Stimulated activated CD4-positive, alpha-beta T cell treated with anti-CD3 and anti-CD28 coated beads, Interleukin-15, amount 100 ng/mL, for 24 hours (primary cell): ENCODE measurements at places on chromosomes 4 and X.
A peak's percentile ranks its signal among the peaks of the same experiment; 100 is the strongest.

- no peak for DNase-seq
These were observed 138.7 kb downstream of the CHRNA9 start for GRCh38 chr4:40473578-40474388.

DNA sequence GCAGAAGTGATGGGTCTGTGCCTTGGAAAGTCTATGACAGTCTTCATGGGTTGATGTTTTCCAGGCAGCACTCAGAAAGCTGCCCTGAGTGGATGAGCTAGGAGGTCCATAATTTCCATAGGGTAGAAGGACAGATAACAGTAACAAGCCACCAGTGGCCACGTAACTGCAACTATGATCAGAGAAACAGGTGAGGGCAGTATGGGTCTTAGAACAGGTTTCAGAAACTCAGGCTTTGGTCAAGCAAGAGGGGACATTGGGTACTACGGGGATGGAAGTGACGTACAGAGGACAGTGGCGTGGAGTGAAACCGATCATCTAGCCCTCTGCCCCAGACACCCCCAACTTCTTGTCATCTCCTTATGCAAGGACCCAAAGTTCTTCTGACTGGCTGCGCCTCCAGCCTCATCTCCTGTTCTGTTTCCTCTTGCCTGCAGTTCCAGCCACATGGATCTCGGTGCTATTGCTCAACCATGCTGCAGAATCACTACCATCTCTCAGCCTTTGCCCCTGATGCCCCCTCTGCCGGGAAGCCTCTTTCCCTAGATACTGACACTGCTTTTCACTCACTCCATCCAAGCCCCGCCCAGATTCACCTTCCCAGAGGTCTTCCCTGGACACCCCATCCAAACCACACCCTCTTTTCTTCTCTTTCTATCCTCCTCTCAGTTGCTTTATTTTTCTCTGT, 123.4 kb downstream of the MFAP3L start:
- DNase-seq, result no peak

DNA sequence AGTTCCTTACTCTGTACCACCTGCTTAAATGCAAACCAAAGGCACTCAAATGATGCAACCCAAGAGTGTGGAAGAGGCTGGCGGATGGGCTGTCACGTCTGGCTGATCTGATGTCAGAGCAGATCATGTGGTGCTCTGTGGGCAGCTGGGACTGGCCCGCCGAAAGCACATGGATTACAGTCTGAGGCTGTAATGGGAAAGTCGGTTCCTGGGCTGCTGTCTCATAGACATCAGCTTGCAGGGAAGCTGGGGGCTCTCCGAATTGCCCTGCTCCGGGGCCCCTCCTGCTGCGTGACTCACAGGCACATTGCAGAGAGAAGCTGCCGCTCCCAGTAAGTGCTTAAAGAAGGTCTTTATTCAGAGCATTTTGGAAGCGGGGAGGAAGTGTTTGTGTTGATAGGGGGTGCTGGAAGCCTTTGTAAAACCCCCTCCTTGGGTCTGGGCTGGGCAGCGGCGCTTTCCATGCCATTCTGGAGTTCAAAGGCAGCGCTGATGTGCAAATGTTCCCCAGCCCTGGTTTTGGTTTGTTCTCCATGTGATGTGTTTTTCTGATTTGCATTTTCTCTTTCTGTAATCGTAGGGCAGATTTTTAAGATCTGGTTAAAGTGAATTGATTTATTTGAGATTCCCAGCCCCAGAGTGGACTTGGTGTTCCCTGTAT, 181.1 kb downstream of the LARP7 start:
- peak; percentile 55 for DNase-seq

DNA sequence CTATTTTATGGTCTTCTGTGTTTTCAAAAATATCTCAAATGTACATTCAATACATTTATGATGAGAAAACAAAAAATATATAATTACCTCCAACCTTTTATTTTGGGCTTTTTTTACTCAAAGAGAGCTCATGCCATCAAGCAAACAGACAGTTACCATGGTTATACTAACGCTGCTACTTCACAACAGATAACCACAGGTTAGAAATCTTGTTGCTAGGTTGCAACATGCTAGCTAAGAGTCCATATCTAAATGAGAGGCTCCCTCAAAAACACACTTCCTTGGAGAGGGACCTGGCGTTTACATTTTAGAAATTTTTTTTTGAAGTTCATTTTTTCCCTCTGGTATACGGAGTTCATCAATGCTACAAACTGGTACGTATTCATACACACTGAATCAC, 44.3 kb downstream of the TBC1D9 start:
- DNase-seq, result no peak

- no peak for DNase-seq
These were observed 92.7 kb upstream of the TRIM2 start for GRCh38 chr4:153111426-153112040.

DNA sequence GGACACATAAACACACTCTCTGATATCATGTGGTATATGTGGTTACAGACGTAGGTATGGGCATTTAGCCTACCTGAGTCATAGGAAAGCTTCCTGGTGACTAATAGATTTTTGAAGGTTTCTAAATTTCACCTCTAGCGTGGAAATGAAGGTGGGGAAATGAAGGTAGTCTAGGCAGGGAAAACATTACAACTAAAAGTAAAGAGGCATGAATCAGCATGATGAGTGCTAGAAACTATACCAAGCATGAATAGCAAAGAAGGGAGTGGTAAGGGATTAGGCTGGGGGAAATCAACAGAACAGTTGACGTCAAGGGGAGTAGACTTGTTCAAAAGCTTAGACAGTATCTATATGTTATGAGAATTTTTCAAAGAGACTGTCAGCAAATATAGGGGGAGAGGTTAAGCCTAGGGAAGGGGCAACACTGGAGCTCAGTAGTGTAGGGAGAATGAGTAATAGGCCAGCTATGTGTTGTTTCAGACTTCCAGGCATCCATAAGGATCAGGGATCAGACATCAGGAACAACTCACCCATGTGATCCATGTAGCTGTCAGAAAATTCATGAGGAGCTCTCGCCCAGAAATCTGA, 279.3 kb upstream of the DIPK2B start:
- DNase-seq, result no peak

- DNase-seq, result peak; percentile 5
These were observed 1.0 kb downstream of the SOX3 start for GRCh38 chrX:140503714-140504351.

GRCh38 chrX:103275947-103276567, 493 bp downstream of the TCEAL5 start:
- no peak for DNase-seq

- DNase-seq, result no peak
These were observed 419.3 kb upstream of the ADGRL3 start for GRCh38 chr4:60780874-60781273.

- DNase-seq, result no peak
These were observed 23.6 kb downstream of the GPRIN3 start for GRCh38 chr4:89284020-89284424.

DNA sequence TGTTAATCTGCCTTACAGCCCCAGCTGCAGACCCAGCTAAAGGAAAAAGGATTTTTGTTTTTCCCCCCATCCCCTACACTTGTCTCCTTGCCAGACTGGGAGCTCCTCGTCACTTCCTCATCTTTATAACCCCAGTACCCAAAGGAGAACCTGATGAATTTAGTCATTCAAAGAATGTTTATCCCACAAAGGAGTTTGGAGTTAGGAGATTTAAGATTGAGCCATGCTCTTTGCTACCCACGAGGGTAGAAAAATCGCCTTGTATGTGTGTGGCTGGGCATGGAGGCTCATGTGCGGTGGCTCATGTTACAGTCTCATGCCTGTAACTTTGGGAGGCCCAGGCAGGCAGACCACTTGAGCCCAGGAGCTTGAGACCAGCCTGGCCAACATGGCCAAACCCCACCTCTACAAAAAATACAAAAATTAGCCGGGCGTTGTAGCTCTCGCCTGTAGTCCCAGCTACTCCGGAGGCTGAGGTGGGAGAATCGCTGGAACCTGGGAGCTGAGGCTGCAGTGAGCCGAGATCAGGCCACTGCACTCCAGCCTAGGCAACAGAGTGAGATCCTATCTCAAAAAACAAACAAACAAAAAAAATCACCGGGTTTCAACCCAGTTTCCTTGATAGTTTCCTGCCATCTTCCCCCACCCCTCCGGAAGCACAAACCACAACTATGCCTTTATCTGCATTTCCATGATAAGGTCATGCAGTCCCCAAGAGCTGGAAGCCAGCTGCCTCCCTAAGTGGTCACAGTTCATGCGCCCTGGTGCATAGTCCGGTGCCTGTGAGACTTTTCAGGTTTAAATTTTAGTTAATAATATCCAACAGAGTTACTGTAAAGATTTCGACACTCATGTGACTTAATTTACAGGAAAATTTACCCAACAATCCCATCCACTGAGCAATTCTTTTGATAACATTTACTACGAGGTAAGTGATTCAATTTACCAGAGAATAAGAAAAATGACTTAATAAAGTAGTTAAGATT, 1.5 kb downstream of the CFAP97 start:
- DNase-seq, result peak; percentile 49

GRCh38 chr4:48167538-48168263, 33.7 kb upstream of the TXK start:
- DNase-seq, result no peak

- no peak for DNase-seq
These were observed 269.7 kb upstream of the PCDH7 start for GRCh38 chr4:30450474-30450873.

DNA sequence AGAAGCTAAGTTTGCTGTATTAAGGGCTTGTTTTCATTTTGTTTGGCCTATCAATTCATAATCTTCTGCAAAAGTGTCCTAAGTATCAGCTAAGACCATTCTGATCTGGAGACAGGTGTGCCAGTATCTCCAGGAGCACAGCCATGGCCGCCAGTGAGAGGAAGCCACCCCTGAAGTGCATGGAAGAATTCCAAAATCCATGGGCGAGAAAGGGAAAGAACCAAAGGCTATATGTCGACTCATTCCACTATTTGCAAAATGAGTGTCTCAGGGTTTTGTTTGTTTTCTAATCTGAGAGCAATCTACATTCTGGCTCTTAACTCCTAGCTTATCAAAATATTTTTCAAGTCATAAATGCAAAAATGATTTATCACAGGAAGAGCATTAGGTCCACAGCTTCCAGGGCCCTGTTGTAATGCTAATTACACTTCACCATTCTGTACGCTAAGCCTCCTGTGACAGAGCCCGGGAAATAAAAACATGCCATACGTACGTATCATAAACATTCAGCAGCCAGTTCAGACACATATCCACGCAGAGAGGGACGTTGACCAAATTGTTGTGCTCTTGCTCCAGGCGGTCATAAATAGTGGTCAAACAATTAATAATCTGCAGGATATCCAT, 137.3 kb upstream of the FTHL17 start:
- no peak for DNase-seq

DNA sequence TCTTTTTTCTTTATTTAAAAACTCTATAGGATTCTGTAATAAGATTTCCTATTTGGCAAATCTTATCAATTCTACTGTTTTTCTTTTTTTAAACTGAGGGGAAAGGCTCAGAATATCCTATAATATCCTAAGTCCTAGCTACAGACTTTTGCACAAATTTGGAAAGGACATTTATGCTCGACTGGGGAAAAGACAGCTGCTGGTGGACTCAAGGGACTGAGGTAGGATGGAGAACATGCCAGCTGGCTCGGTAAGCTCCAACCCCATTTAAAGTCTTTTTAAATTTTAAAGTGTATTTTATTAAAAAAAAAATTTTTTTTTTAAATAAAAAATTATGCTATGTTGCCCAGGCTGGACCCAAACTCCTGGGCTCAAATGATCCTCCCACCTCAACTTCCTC, 36.8 kb downstream of the BOD1L1 start:
- no peak for DNase-seq

DNA sequence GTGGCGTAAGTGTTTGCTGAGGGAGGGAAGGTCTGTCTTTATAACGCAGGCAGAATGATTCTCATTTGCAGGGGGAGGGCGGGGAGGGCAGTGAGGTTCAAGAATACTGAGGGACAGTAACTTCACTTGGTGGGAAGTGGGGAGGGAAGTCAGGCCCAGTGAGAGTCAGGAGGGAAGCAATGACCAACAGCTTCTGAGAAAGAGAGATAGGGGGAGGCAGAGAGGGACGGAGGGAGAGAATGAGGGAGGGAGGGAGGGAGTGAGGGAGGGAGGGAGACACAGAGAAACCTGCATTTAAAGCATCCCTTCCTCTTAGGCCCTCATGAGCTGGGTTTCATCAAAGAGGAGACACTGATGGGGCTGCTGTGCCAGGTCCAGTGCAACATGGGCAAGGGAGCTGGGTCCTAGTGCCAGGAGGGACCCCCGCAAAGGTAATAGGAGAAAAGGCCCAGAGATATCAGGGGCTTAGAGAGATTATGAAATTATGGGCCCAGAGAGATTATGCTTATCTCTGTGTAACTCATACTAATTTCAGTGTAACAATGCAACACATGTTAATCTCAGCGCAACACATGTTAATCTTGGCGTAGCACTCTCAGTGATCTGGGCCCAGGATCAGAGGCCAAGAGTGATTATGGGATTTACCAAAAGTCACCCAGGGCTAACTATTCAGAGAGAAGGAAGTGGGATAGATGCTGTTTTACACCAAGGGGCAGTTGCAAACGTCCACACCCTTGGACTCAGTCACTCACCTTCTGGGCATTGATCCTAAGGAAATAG, 112.1 kb downstream of the DRD5 start:
- DNase-seq, result no peak

GRCh38 chrX:139832718-139833309, 100.0 kb downstream of the ATP11C start:
- no peak for DNase-seq

GRCh38 chrX:118679290-118679689, 48.1 kb upstream of the IL13RA1 start:
- no peak for DNase-seq

DNA sequence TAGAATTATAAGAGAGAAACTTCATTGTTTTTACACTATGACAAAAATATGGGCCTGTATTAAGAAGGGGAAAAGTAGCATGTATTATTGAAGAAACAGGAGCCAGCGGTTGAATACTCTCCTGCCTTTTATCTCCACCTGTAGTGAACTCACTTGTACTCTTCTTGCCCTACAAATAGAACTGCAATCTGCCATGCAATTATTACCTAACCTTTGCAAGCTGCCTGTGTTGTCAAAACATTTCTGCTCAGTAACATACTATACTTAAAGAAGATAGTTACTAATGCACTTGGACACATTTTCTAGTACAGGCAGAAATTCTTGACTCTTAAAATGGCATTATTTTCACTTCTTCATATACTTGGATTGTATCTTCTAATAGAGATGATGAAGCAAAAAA, 818.4 kb upstream of the GRID2 start:
- no peak for DNase-seq

- DNase-seq, result no peak
These were observed 24.3 kb downstream of the AWAT2 start for GRCh38 chrX:70025464-70025863.

GRCh38 chrX:19198473-19198872, 76.2 kb upstream of the ADGRG2 start:
- no peak for DNase-seq

DNA sequence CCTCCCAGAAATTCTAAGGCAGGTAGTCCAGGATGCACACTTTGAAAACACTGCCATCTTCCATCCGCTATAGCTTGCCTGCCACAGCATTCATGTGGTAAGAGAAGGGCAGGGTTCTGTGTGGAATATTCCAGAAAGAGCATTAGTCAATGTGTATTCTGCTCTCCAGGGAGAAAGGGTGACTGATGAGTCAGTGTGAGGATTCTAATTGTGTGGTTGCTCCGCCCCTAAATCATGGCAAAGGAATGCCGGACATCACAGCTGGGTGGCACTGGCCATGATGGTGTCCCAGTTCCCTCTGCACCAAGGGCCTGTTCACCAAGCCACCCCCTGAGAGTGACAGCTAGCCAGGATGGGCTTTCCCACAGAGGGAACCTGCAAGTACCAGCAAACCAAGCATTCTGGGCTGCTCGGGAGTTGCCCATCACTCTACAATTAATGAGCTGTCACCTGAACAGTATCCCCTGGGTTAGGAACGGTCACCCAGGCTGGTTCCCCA, 9.5 kb downstream of the IDS start:
- no peak for DNase-seq
